Cortex of kidney (tissue), 1 donor: ENCODE measurements at places on chromosomes 5 and 9.

GRCh38 chr9:93630806-93631411 is 54.5 kb downstream of the PHF2 start:
- no peak for DNase-seq

DNA sequence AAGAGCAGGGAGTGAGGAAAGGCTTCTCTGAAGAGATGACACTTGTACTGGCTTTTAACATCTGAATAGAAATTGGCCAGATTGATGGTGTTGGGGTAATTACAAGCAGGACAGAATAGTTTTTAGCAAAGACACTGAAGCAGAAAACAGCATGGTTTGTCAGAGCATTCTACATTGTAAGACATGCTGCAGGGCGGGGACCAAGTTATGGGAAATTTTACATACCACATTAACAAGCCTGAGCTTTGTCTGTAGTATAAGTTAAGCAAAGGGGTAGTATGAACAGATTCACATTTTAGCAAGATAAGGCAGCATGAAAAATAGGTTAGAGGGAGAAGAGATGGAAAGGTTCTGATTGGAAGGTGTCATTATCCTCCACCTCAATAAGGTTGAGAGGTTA is 66.5 kb downstream of the JMY start:
- DNase-seq = no peak

GRCh38 chr5:177509381-177509951 is at the start of gene DOK3:
DOK3 (minus strand) TSS chr5:177509826; CDS start chr5:177509540, 286 bp downstream.
- DNase-seq = no peak

GRCh38 chr5:179973391-179973790 is 65.7 kb upstream of the TBC1D9B start:
- DNase-seq = no peak

DNA sequence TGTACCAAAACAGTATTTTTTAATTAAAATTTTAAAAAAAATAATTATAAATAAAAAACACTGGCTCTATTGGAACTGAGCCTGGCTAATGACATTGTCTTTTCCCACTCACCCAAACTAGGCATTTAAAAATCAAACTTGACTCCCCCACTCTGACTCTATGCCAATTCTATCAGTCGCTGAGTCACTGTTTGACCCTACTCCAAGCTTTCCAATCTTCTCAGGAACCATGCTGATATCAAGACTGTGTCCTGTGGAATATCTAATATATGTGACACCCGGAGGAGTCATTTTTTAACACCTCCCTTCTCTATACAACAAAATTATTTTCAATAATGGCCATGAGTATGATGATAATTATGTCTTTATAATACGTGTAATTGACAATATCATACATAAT is 171.6 kb upstream of the RASEF start:
- DNase-seq = no peak

DNA sequence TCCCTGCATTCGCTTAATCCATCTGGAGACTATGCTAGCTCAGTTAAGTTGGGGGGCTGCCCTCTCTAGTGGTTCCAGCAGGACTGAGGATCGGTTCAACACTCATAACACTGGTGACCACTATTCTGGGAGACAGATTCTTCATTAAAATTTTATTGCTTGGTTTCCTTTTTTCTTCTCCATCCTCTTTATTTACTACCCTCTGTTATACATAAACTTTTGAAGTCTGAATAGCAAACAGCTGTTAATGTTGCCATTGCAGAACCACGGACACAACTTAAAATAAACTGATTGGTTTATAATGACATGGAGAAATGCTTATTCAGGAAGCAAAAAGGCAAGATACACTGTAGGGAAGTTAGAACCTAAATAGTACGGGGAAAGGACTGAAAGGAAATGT is 22.1 kb downstream of the IQGAP2 start:
- DNase-seq = no peak

- no peak for DNase-seq
Observed at GRCh38 chr9:126515873-126516505, 97.7 kb upstream of the LMX1B start.

DNA sequence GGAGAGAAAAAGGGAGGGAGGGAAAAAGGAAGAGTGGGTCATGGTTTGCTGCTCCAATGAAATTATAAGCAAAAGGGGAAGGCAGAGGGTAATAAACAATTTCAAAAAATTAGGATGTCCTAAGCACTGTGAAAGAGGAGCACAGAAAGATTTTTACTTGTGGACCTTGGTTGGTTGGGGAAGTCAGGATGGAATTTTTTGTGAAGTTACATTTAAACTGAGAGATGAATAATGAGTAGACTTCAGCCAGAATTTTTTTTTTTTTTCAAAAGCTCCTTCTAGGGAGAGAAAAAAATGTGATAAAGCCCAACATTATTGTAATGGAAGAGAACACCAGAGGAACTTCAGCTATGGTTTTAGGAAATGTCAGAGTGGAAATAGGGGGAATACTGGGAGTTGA is 515.9 kb upstream of the PAPPA start:
- DNase-seq = no peak

- no peak for DNase-seq
Observed at GRCh38 chr9:7178729-7179128, 421.0 kb downstream of the KDM4C start.

DNA sequence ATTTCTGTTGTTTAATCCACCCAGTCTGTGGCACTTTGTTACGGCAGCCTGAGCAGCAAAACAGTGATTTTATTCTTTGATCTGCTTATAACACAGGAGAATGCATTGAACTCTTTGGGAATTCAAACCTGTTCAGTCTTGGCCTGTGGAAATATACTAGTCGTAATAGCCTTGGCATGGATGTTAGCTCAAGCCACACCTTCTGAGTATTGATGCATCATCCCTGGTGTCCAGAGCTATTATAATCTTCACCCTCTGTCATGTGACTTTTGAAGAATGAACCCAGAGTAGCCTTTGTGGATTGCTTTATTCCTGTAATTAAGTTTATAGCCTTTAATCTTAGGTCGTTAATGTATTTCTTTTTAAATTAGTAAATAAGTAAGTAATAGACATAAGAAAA is 50.8 kb upstream of the TEX48 start:
- no peak for DNase-seq

DNA sequence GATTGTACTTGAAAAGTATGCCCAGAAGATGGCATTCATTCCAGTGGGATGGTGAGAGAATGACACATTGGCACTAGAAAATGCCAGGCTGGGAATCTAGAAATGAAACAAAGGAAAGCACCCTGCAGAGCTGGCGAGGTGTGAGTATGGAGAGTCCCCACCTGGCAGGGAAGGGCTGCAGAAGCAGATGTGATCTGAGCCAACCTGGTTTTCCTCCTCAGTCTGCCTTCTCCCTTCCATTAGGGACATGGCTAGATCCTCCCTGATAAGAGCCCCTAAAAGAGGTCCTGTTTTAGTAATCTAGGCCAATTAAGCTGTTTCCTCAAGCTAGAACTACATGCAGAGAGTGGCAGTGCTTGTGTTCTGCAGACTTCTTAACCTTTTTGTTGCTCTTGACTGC is 24.7 kb upstream of the TNFSF15 start:
- DNase-seq = no peak

DNA sequence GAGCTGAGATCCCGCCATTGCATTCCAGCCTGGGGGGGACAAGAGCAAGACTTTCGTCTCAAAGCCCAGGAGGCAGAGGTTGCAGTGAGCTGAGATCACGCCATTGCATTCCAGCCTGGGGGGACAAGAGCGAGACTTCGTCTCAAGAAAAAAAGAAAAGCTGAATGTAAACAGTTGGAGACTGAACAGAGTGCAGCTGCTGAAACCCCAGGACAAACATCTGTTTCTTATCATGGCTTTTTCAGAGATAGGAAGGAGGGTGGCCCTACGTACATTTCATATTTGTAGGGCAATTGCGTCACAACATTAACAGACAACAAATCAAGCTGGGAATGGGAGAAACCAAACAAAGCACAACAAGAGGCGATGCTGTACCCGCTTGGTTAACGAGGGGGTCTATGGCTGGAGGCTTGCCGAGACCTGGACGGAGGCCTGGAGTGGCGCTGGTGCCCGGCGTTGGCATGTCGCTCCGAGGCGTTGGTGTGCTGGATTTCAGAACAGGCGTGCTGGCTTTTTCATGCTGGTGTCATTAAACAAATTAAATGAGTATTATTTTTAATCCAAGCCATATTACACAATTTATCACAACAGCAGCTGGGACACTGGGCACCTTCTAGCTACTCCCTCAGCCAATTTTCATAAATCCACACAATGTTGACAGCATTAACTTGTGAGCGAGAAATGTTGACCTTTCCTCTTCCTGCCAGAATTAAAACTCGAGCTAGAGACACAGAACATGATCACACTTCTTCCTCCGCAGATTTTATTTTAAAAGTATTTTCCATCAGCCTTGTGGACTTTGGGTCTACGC is 76.1 kb downstream of the TLE1 start:
- no peak for DNase-seq

DNA sequence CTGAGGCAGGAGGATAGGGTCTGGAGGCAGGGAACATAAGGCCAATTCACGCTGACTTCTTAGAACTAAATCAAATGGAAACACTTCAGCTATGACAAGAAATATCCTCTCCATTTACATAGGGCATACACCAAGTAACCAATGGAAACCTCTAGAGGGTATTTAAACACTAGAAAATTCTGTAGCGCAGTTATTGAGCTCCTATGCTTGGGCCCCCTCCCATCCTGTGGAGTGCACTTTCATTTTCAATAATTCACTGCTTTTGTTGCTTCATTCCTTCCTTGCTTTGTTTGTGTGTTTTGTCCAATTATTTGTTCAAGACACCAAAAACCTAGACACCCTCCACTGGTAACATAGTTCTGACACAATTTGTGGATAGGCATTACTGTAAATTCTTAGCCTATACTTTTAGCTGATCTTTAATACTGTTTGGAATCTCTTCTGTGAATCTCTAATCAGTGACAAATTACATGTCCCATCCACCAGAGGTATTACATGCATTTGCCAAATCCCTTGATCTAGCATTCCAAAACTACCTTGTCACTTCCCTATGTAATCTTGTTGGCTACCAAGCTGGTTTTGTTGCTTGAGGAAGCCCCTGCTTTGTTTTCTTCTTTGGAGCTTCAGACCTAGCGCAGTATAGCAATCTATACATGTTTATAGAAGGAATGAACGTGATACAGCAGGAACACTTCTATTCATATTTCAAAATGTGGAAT is 61.6 kb downstream of the ST8SIA4 start:
- DNase-seq = no peak

DNA sequence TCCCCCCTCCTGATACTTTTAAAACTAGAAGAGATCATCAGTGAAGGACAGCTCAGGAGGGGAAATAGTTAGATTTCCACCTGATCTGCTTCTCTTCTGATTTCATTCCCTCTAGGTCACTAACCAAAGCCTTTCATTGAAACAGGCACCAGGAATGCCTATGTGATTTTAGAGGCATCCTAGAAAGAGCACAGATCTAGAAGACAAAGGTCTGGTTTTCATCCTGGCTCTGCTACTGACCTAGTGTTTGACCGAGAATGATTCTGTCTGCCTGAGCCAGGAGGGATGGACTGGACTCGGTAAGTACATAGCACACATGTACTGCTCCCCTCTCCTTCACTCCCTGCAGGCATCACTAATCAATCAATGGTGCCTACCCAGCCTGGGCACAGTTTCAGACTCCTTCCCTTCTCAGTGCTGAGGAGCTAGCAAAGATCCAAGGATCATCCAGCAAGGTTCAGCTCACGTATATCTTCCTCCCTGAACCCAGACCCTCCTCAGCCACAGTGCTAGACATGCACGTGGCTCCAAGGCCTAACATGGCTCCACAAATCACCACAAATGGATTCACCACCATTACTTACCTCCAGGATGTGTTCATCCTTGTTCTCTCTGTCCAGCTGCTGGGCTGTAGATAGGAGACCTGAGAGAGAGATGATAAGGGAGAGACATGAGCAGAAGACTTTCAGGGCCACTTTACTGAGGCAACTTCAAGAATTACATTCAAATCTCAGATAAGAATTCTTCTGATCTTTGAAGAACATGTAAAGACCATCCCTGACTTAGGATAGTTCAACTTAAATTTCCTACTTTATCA is 35.2 kb downstream of the FAT2 start:
- no peak for DNase-seq

- DNase-seq = no peak
Observed at GRCh38 chr5:95281226-95281625, 3.7 kb downstream of the MCTP1 start.

DNA sequence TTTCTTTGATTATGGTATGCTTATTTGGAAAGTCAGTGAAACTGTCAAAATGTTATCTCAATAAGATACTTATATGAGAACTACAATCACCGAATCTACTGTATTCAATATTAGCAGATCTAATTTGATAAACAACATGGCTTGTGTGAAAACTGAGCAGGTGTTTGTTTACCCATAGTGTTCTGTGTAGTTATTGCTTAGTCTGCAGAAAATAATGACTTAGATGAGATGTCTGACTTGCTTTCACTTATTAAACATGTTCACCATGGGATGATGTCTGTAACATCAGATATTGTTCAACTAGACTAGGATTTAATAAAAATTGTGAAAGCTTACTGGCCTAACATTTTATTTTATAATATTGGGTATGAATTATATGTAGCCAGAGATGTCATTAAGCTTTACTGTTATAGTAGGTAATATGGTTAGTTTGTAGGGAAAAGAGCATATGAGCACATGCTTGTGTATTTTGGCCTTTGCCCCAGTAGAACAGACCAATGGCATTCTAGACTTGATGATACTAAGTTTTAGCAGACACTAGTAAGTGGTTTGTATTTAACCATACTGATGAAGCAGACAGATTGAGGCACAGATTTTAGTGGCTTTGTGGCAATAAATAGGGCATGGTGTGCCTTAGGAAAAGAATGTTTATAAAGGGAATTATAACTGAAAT is 16.4 kb downstream of the SUB1 start:
- no peak for DNase-seq

DNA sequence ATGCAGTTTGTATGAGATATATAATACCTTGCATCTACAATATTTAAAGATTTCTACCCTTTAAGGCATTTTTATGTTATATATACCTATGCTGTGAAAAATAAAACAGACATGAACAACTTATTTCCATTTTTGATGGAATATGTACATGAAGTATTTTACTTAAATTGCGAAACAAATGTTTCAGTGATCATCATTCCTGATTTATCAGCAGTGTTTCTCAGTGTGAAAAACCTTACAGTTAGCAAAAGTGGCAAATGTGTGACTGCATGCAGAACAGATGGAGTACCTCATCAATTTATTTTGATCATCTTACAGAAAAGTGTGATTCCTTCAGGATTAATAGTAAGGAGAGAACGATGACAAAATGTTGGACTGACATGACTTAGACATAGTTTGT is 43.1 kb downstream of the PRR16 start:
- no peak for DNase-seq

DNA sequence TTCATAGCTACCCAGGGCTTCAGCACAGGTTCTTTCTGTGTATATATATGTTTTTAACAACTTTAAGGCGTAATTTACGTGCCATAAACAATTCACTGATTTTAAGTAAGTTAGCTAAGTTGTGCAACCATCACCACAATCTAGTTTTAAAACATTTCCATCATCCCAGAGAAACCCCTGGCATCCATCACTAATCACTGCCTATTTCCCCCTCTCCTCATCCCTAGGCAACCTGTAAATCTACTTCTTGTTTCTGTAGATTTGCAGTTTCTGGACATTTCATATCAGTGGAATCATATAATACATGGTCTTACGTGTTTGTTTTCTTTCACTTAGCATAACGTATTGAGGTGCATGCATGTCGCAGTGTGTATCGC is 291.4 kb downstream of the FANCC start:
- DNase-seq = no peak

GRCh38 chr5:6757414-6757969 is 44.3 kb downstream of the TENT4A start:
- DNase-seq = no peak
